IMR-90 (cell line): ENCODE measurements at places on chromosomes 2 and 18.
A peak's percentile ranks its signal among the peaks of the same experiment; 100 is the strongest.

DNA sequence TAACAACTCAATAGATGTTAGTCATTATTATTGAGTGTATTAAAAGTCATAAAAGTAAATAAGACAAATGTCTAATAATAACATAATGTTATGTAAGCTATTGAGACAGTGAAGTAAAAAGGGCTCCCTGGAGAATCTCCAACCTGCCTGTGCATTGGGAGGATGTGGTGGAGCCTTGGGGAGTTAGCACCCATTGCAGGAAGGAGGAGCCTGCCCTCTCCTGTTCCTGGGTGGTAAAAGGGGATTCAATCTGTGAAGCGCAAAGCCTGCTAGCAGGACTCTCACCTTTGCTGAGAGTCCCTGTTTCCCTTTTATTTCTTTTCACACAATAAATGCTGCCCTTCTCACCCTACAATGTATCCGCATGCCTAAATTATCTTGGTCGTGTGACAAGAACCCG lies 206.1 kb downstream of the RAB3GAP1 start:
- H3K36me3 ChIP-seq, result no peaks in the 10 kb centered on the region
- H3K4me3 ChIP-seq, result no peak overlapping the region
- H3K27me3 ChIP-seq, result no peaks in the 10 kb centered on the region
- no peak for DNase-seq
- no peaks in the 10 kb centered on the region for H3K4me1 ChIP-seq

GRCh38 chr2:70967189-70967588 lies 11.2 kb upstream of the ANKRD53 start:
- no peaks in the 10 kb centered on the region for H3K36me3 ChIP-seq
- H3K27me3 ChIP-seq, result peaks cover 3% of the 10 kb centered on the region; the same call in 1 of the 2 replicates
- H3K4me1 ChIP-seq, result no peaks in the 10 kb centered on the region
- H3K27ac ChIP-seq, result no peak overlapping the region
- no peak overlapping the region for H3K4me3 ChIP-seq

GRCh38 chr2:66431274-66431642 lies 3.7 kb upstream of the MEIS1 start:
- no peak overlapping the region for H3K4me3 ChIP-seq
- H3K36me3 ChIP-seq, result no peaks in the 10 kb centered on the region
- no peak overlapping the region; the same call in 1 of the 2 replicates for H3K27ac ChIP-seq
- peaks cover 5% of the 10 kb centered on the region; the same call in 1 of the 2 replicates for H3K4me1 ChIP-seq
- H3K27me3 ChIP-seq, result peaks cover 5% of the 10 kb centered on the region; the same call in 1 of the 2 replicates

GRCh38 chr2:139492131-139492680 lies 712.0 kb upstream of the NXPH2 start:
- H3K36me3 ChIP-seq, result no peaks in the 10 kb centered on the region
- no peak overlapping the region for H3K27ac ChIP-seq
- no peaks in the 10 kb centered on the region for H3K27me3 ChIP-seq
- no peaks in the 10 kb centered on the region for H3K4me1 ChIP-seq
- DNase-seq, result no peak

- H3K4me1 ChIP-seq, result no peaks in the 10 kb centered on the region
- no peaks in the 10 kb centered on the region for H3K36me3 ChIP-seq
- no peaks in the 10 kb centered on the region for H3K27me3 ChIP-seq
- H3K27ac ChIP-seq, result no peak overlapping the region
- no peak overlapping the region for H3K4me3 ChIP-seq
These were observed 164.2 kb downstream of the VWC2L start for GRCh38 chr2:214575030-214575429.

DNA sequence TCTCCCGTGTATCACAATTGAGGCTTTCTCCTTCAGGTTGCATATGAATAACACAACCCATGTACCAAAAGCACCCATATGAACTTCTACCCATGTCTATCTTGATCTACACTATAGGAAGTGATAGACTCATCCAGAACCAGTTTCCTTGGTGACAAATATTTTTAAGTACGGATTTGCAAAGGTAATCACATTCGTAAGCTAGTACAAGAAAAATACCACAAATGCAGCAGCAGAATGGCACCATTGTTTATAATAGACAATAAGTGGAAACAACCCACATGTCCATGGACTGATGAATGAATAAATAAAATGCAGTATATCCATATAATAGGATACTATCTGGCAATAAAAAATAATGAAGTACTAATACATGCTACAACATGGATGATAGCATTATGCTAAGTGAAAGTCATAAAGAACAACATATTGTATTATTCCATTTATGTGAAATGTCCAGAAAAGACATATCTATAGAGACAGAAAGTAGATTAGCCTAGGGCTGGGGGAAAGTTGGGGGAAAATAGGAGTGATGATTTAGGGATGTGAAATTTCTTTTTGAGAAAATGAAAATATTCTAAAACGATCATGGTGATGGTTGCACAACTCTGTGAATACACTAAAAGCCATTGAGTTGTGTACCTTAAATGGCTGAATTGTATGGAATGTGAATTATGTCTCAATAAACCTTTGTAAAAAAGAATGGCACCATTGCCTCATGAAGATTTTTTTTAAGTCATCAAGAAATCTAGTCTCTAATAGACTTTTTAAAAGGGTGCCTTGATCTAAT lies 3.4 kb upstream of the CCDC88A start:
- peaks cover 2% of the 10 kb centered on the region; the same call in 1 of the 2 replicates for H3K27me3 ChIP-seq
- no peak overlapping the region for H3K4me3 ChIP-seq
- H3K36me3 ChIP-seq, result no peaks in the 10 kb centered on the region
- H3K4me1 ChIP-seq, result peaks cover 4% of the 10 kb centered on the region
- DNase-seq, result no peak

- no peaks in the 10 kb centered on the region; the same call in 1 of the 2 replicates for H3K4me1 ChIP-seq
- no peaks in the 10 kb centered on the region; the same call in 1 of the 2 replicates for H3K27me3 ChIP-seq
- H3K27ac ChIP-seq, result no peak overlapping the region
- H3K4me3 ChIP-seq, result no peak overlapping the region
- no peak for DNase-seq
These were observed 526.9 kb downstream of the SLC4A3 start for GRCh38 chr2:220154304-220154703.

- H3K4me3 ChIP-seq, result no peak overlapping the region
- H3K4me1 ChIP-seq, result no peaks in the 10 kb centered on the region
- no peaks in the 10 kb centered on the region for H3K36me3 ChIP-seq
- H3K27ac ChIP-seq, result no peak overlapping the region
- H3K27me3 ChIP-seq, result peaks cover 27% of the 10 kb centered on the region
- no peak for DNase-seq
These were observed 8.3 kb upstream of the EGR4 start for GRCh38 chr2:73301636-73302035.

DNA sequence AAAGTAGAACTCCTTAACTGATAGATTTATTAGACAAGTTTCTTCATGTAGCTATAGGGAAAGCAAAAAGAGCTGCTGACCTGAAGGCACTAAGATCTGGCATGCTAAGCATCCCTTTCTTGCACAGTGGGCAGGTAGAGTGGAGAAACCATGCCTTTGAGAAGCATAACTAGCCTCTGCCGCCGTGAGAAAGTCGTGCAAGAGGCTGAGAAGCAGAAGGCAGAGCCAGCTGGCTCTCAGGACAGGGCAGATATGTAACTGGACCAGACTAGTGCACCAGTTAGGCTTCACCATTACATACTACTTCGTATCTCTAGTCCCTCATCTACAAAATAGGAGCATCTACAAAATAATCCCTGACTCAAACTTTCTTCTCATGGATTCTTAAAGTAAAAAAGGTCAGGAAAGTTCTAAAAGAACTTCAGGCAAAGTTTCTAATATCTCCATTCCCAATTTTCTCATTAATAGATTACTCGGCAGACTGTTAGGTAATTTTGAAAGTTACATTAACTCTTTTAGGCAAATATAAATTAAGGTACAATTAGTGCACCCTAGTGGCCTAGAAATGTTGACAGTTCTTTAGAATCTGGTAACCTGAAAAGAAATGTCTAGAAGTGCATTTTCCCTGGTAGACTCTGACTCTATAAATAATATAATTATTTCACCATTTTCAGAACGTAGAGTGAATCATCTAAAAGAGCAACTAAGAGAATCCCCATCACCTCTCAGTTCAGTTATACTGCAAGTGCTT lies 10.3 kb downstream of the ERBB4 start:
- no peaks in the 10 kb centered on the region for H3K4me1 ChIP-seq
- no peak overlapping the region for H3K4me3 ChIP-seq
- DNase-seq, result no peak

- H3K27me3 ChIP-seq, result no peaks in the 10 kb centered on the region
- DNase-seq, result no peak
- peaks cover 12% of the 10 kb centered on the region for H3K36me3 ChIP-seq
- no peak overlapping the region for H3K4me3 ChIP-seq
- H3K4me1 ChIP-seq, result peaks cover 9% of the 10 kb centered on the region
These were observed 5.6 kb downstream of the TFPI start for GRCh38 chr2:187548656-187549055.

DNA sequence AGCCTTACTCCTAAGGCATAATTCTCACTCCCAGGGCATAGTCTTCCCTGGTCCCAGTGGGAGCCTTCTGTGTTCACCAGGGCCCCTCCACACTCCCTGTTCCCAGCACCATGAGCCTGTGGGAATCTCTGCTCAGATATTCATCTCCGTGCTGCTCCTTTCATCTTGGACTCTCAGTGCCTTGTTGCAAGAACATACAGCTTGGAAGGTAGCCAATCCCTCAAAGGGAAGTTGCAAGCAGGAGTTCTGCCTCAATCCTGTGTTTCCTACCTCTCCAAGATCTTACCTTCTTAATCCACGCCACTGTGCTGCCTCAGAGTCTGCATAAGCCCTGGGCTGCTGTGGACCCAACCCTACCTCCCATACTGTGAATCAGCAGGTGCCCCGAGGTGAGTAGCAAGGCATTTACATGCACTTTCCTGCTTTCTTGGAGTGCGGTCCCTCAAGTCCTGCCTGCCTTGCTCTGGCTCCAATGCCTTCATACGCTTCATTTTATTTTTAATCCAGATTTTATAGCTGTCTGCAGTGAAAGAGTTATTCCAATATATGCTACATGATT lies 413.8 kb upstream of the RAB6C start:
- no peak overlapping the region for H3K27ac ChIP-seq
- H3K4me3 ChIP-seq, result no peak overlapping the region
- H3K4me1 ChIP-seq, result no peaks in the 10 kb centered on the region
- no peak for DNase-seq
- H3K27me3 ChIP-seq, result no peaks in the 10 kb centered on the region

- H3K4me1 ChIP-seq, result no peaks in the 10 kb centered on the region
- no peak overlapping the region for H3K4me3 ChIP-seq
- DNase-seq, result no peak
- no peak overlapping the region for H3K27ac ChIP-seq
- H3K27me3 ChIP-seq, result peaks cover 79% of the 10 kb centered on the region
- H3K36me3 ChIP-seq, result no peaks in the 10 kb centered on the region
These were observed 8.6 kb upstream of the CRYBA2 start for GRCh38 chr2:219001577-219002394.

GRCh38 chr2:86078774-86079545 lies 26.7 kb downstream of the POLR1A start:
- no peak overlapping the region for H3K4me3 ChIP-seq
- peaks cover 44% of the 10 kb centered on the region for H3K36me3 ChIP-seq
- peak; percentile 47 for DNase-seq
- no peak overlapping the region for H3K27ac ChIP-seq
- H3K27me3 ChIP-seq, result no peaks in the 10 kb centered on the region

DNA sequence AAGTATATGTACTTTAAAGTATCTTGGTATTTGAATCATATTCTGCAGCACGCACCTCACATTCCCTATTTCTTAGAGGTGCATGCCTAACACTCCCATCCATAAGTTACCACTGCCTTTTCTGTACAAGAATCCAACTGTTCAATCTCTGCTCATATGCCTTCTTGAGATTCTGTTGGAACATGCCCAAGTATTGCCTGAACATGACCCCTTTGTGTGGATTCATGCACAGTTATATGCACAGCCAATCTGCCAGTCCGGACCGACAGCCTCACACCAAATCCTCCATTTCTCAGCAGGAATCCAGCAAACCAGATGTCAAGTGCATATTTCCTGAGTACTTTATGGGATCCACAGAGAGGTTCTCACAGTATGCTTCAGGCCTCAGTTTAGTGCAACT lies 222.0 kb downstream of the TMEM182 start:
- DNase-seq, result no peak
- no peaks in the 10 kb centered on the region for H3K27me3 ChIP-seq
- no peak overlapping the region for H3K4me3 ChIP-seq
- H3K27ac ChIP-seq, result no peak overlapping the region
- no peaks in the 10 kb centered on the region for H3K4me1 ChIP-seq

GRCh38 chr2:5674026-5674340 lies 18.2 kb upstream of the SOX11 start:
- no peak overlapping the region for H3K27ac ChIP-seq
- no peaks in the 10 kb centered on the region for H3K4me1 ChIP-seq
- no peaks in the 10 kb centered on the region for H3K36me3 ChIP-seq
- peak overlapping the region; percentile 9; the same call in 1 of the 2 replicates for H3K4me3 ChIP-seq
- peaks cover 14% of the 10 kb centered on the region for H3K27me3 ChIP-seq

DNA sequence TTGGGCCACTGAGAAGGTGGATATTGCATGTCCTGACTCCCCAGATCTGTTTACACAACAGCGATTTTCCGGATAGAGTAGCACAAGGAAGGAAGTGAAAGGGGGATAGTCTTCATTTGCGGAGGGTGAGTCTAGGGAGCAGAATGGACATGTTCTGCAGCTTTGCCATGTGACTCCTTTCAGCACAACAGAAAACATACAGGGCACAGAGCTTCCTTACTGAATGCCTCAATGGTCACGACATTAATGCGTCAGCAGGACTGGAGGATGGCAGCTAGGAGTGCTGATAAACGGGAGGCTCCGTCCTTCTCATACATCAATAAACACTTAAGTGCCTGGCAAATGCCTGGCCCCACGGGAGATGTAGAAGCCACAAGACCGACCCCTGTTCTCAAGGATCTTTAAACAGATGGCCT lies 163.0 kb downstream of the FAM210A start:
- H3K4me1 ChIP-seq, result no peaks in the 10 kb centered on the region
- H3K36me3 ChIP-seq, result no peaks in the 10 kb centered on the region
- H3K4me3 ChIP-seq, result no peak overlapping the region
- no peak for DNase-seq

GRCh38 chr2:238473014-238473413 lies 46.3 kb downstream of the ASB1 start:
- no peaks in the 10 kb centered on the region for H3K4me1 ChIP-seq
- H3K36me3 ChIP-seq, result no peaks in the 10 kb centered on the region

- no peaks in the 10 kb centered on the region for H3K36me3 ChIP-seq
- peaks cover 17% of the 10 kb centered on the region for H3K4me1 ChIP-seq
- peak overlapping the region; percentile 63; the same call in 1 of the 2 replicates for H3K27ac ChIP-seq
- no peaks in the 10 kb centered on the region for H3K27me3 ChIP-seq
- no peak overlapping the region for H3K4me3 ChIP-seq
These were observed 17.1 kb upstream of the SP3 start for GRCh38 chr2:173982182-173982714.

DNA sequence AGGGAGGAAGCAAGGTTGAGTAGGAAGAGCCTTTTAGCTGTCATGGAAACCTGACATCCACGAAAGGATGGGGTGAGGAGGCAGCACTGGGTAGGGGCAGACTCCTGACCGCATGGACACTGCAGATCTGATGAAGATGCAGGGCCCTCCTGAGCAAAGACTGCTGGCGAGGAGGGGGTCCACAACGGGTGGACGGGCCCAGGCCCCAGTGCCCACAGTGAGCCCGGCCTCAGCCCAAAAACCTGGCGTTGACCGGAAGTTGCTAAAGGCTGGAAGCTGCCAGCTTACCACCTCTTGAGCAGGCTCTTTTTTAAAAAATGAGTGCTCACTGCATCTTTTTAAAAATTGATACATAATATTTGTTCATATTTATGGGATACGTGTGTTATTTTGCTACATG lies 247.3 kb downstream of the SH3BP4 start:
- H3K4me3 ChIP-seq, result no peak overlapping the region
- H3K27ac ChIP-seq, result no peak overlapping the region
- DNase-seq, result no peak
- no peaks in the 10 kb centered on the region for H3K4me1 ChIP-seq

- H3K27ac ChIP-seq, result no peak overlapping the region
- DNase-seq, result no peak
- peaks cover 11% of the 10 kb centered on the region for H3K27me3 ChIP-seq
- no peaks in the 10 kb centered on the region for H3K36me3 ChIP-seq
These were observed 55.4 kb downstream of the NGEF start for GRCh38 chr2:232957657-232958090.

- no peaks in the 10 kb centered on the region for H3K4me1 ChIP-seq
- no peaks in the 10 kb centered on the region for H3K36me3 ChIP-seq
- H3K27ac ChIP-seq, result no peak overlapping the region
- H3K4me3 ChIP-seq, result no peak overlapping the region
These were observed 8.8 kb downstream of the C2orf92 start for GRCh38 chr2:97678298-97678697.
